MM.1S (cell line): ENCODE measurements at places on chromosomes 6 and 20.

- H3K4me1 ChIP-seq: peaks cover 9% of the 10 kb centered on the region
- H3K36me3 ChIP-seq: no peaks in the 10 kb centered on the region
- no peak overlapping the region for H3K4me3 ChIP-seq
- no peak for DNase-seq
- no peak overlapping the region for H3K27ac ChIP-seq
Observed at GRCh38 chr20:4150070-4150441, 134.7 kb upstream of the RNF24 start.

- no peaks in the 10 kb centered on the region for H3K27me3 ChIP-seq
- no peaks in the 10 kb centered on the region for H3K4me1 ChIP-seq
- H3K36me3 ChIP-seq: no peaks in the 10 kb centered on the region
- no peak overlapping the region for H3K27ac ChIP-seq
Observed at GRCh38 chr6:156438350-156438923, 338.7 kb upstream of the ARID1B start.

GRCh38 chr6:11280394-11280793, 47.9 kb upstream of the NEDD9 start:
- no peak overlapping the region for H3K27ac ChIP-seq
- no peaks in the 10 kb centered on the region for H3K36me3 ChIP-seq
- DNase-seq: no peak
- H3K4me1 ChIP-seq: no peaks in the 10 kb centered on the region

GRCh38 chr6:44105146-44105545, 22.1 kb downstream of the MRPL14 start:
- H3K27me3 ChIP-seq: no peaks in the 10 kb centered on the region
- H3K4me1 ChIP-seq: peaks cover 11% of the 10 kb centered on the region
- no peak for DNase-seq
- H3K4me3 ChIP-seq: no peak overlapping the region
- no peak overlapping the region for H3K27ac ChIP-seq
- H3K36me3 ChIP-seq: no peaks in the 10 kb centered on the region

DNA sequence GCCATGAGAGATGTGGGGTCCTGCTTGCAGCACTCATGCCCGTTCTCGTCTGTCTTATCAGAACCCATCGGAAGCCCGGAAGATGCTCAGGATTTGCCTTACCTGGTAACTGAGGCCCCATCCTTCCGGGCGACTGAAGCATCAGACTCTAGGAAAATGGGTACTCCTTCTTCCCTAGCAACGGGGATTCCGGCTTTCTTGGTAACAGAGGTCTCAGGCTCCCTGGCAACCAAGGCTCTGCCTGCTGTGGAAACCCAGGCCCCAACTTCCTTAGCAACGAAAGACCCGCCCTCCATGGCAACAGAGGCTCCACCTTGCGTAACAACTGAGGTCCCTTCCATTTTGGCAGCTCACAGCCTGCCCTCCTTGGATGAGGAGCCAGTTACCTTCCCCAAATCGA, 8.3 kb downstream of the PI16 start:
- DNase-seq: no peak
- no peak overlapping the region for H3K27ac ChIP-seq
- no peaks in the 10 kb centered on the region for H3K27me3 ChIP-seq

DNA sequence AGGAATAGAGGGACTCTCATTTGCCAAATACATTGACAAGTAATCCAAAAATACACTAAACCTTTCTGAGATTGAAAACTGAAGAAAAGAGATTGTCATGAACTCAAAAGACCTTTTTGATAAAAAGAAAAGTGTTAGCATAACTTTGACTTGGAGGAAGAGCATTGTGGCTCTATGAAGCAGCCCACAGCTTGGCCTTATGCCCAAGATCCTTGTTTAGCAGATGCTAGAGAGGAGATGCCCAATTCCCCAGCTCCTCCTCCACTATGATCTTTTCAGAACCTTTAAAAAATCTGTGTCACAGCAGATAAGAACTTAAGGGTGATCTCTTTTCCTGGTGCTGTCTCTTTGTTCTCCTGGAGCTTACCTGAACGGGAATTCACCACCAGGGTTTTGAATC, 35.8 kb upstream of the IGF2R start:
- no peak overlapping the region for H3K27ac ChIP-seq
- H3K4me3 ChIP-seq: no peak overlapping the region
- H3K36me3 ChIP-seq: no peaks in the 10 kb centered on the region
